ENCODE measurements at places on chromosomes 5 and 9.

DNA sequence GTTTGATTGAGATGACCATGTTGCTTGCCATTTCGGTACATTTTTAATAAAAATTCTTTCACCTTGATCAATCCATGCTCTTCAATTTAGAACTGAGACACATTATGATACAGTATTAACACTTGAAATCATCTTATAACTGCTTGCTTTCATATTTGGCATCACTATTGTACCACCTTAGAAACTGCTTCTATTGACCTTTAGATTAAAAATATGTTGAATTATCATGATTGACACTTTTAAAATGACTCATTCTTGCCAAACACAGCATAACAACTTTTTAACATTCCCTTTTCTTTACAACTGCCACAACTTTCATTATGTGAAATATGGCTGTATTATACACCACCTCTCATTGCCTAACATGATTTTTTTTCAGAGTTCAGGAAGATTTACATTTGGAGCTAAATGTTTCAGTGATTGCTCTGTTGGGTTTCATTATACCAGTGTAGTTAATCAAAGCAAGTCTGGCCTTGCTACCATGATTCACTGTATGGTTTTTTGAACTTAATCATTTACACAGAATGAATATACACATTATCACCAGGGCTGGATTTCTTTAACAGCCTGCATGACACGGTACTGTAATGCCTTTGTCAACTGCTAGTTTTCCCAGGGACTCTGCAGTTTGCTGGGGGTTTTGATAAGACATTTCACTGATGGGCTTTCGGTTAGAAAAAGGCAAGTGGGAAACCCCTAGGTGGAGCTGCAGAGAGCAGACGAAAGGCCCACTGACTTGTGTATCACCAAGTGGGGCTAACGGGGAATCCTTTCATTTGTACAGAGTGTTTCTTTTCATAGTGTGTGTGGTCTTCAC, 93.6 kb upstream of the TLE4 start:
- no peak for DNase-seq

- no peak for DNase-seq
Observed at GRCh38 chr5:17436350-17436749, 61.7 kb upstream of the TAF11L2 start.

DNA sequence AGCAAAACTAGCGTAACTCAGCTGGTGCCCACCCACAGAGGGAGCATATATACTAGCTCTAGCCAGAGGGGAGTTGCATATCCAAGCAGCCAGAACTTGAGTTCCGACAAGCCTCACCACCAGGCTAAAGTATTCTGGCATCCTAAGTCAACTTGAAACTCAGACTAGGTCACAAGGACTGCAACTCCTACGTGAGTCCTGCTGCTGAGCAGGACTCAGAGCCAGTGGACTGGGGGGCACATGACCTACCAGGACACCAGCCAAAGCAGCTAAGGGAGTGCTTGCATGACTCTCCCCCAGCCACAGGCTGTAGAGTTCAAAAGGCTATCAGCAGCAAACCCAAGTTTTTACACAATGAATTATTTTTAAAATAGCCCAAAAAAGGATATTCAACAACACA, 26.1 kb downstream of the SPDL1 start:
- no peak for DNase-seq

- no peak for DNase-seq
Observed at GRCh38 chr5:150497274-150497988, 10.5 kb upstream of the NDST1 start.

- DNase-seq = no peak
Observed at GRCh38 chr9:16004613-16005012, 451.8 kb downstream of the CCDC171 start.

Data from activated effector memory CD4-positive, alpha-beta T cell treated with anti-CD3 and anti-CD28 coated beads, Interleukin-2, amount 50 U/mL, for 16 hours (primary cell).